ENCODE measurements at places on chromosomes 1 and 21.

- DNase-seq = no peak
These were observed 2.2 kb downstream of the IER5 start for GRCh38 chr1:181090641-181091126.

GRCh38 chr1:84319662-84320061 is 18.2 kb downstream of the SAMD13 start:
- no peak for DNase-seq

DNA sequence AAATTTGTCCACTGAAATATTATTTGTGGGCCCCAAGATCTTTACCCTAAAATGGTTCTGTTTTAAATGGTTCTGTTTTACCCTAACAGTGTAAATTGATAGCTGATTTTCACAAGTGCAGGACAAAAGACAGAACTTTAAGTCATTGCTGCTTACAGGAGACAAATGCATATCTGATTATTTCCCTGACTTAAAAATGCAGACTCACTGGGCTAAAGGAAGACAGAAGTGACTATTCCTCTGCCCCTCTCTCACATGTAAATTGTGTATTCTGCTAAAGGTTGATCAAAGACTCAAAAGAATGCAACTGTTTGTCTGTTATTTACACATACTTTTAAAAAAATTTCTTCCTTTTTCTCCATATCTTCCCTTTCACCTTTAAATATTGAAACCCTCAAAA is 12.7 kb downstream of the FCRL5 start:
- no peak for DNase-seq

DNA sequence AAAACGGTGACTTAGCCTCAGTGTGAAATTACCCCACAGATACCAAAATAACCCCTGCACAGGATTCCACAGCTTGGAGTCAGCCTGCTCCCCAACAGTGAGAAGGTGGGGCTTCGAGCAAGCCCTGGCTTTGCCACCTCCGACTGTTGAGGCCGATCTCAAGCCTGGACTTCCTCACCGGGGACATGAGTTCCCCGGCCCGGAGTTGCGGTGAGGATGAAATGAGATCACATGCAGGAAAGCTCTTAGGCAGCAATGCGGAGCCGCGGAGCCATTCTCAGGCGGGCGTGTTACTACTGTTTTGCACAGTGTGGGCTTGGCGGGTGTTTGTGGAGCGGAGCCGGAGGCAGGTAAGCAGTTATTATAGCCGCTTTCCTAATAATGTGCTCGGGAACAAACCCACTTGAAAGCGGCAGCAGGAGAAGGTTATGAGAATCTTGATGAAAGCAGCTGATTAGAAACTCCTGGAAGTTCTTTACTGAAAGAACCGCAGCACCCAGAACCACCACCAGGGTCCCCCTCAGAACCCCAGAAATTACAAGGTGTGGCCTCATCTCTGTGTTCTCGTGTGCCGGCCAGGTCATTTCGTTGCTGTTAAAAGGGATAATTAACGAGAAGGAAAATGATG is 3.9 kb upstream of the CLSTN1 start:
- no peak for DNase-seq

DNA sequence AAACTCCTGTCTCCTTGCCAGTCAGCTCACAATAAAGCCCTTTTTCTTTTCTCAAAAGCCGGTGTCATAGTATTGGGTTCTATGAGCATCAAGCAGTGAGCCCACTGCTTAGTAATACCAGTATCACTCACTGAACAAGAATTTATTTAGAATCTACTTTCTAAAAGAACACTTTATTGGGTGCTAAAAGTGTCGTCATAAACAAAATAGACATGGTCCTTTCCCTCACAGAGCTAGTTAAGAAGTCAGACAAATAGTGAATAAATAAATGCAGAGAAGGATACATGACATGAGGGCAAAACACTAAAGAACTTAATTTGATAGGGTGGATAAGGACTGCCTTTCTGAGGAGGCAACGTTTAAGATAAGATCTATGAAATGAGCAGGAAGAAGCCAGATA is 32.2 kb downstream of the EVI5 start:
- no peak for DNase-seq

DNA sequence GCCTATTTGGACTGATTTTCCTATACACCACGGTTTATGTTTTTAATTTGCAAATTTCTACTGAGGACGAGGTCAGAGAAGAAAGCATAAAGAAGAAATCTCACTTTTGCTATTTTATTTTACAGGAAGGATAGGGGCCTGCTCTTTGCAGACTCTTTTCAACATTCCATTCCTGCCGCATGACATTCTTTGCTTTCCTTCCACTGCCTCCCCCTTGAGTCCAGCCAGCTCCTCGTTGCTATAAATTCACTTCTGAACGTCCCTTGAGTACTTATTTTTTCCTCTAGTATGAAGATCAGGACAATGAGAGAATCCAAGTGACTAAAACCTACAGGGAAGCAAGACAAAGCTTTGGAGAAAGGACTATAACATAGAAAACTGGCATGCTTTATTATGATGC is 53.4 kb upstream of the PTGFR start:
- DNase-seq = no peak

DNA sequence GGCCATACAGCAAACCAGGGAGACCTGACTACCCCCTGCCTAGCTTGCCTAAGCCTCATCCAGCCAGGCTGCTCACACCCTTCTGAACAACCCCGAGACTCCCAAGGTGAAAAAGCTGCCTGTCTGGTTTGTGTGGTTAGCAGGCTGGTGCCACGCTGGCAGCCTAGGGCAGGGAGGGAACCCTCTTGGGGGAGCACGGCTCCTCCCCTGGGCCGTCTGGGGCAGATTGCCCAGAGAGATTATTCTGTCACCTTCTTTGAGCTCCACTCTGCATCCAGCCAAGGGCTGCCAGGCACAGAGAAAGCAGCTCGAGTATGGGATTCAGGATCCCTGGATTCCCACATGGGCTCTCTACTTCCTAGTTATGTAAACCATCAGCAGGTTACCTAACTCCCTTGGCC is 27.5 kb upstream of the TCEA3 start:
- DNase-seq = no peak

- DNase-seq = no peak
These were observed 8.1 kb upstream of the XPR1 start for GRCh38 chr1:180623579-180624347.

DNA sequence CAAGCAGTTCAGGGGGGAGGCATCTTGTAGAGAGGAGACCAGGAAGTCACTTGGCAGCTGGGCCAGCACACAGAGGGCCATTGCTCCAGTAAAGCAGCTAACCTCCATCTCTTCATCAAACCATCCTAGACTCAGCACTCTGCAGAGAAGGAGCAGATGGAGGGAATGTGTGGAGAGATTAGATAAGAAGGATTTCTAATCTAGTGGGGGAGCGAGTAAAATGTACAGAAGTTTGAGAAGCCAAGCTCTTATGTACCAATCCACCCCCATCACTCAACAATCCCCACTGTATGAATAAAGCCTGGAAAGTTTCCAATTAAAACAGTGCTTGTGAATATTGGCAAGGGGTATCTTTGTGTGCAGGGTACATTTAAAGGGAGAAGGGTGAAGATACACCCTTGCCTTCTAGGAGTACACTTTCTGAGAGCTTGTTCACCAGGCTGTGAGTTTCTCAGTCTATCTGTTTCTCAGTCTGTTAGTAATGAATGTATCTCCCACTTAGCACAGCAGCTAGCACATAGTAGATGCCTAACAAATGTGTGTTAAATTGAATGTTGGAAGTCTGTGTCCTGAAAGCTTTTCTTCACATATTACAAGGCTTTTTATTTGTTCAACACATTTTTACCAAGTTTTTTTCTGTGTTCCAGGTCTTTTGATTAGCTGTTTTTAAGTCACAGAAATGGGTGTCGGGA is 142.7 kb upstream of the UBE2U start:
- DNase-seq = no peak

DNA sequence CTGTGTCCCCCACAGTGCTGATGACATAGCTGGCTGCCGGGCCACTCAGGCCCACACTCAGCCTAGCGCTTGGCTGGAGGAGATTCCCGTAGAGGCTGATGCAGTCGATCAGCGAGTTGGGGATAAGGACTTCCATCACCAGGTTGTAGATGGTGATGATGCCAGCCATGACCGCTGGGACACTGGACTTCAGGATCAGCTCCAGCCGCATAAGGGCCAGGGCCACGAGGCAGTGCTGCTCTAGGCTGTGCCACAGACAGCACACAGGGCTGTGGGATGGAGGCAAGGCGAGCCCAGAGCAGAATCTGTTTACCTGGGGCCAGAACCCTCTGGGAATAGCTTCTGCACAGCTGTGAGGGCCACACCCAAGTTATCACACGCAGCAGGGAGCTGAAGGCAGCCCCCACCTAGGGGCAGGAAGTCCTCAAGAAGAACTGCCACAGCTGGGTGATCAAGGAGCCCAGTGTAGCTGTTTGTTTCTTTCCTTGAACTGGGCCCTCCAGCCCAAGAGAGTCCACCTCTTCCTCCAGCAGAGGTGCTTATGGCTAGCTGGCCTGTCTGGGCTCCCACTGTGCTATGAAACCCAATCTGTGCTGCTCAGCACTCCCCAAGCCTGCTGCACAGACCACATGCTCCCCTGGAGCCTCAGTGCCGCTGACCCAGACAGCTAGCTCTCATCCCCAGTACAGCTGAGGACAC is 6.2 kb downstream of the SLC2A1 start:
- DNase-seq = no peak

DNA sequence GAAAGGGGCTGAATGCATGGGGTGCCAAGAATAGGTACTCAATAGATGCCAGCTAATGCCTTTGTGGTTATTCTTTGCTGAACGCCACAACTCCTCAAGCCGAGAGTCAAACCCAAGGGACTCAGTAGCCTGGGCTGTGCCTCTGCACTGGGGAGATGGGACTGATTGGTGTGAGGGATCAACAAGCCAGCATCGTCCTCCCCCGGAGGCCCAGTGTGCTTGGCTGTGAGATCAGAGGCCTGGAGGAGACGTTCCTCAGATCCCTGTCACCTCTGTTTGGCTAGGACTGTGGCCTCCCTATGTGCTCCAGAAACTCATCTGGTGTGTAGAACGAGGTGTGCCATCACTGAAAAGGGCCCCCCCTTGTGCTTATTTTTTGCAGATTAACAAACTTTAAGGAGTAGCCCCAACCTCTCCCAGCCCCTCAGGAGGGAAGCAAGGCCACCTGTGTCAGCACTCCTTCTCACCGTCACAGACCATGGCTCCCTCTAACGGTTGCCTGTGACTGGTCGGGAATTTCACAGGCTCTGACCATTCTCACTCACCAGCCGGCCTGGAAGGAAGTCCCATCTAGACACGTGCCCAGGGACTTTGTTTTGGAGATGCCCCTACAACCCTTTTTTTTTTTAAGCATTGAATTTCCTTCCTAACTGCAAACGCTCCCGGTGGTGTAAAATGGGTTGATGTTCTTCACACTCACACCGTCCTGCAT is 194.0 kb upstream of the VAMP3 start:
- DNase-seq = no peak

DNA sequence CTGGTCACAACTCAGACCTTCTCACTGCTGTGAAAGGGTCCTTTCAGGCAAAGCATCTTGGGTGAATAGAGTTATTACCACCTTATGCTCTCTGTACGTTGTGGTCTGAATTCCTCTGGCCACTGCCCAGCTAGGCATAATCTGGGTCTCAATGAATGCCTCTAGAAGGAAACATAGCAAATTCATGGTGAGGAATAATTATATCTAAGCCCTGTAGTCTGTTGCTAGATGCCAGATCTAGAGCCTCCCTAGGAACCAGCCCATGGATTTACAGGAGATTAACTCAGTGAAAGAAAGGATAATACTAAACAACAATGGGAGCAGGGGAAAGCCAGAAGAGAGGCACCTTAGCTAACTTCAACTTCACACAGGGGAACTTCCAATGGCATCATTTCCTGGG is 2.4 kb upstream of the COL11A1 start:
- DNase-seq = no peak

- no peak for DNase-seq
These were observed 360.2 kb upstream of the PTBP2 start for GRCh38 chr1:96361271-96361856.

DNA sequence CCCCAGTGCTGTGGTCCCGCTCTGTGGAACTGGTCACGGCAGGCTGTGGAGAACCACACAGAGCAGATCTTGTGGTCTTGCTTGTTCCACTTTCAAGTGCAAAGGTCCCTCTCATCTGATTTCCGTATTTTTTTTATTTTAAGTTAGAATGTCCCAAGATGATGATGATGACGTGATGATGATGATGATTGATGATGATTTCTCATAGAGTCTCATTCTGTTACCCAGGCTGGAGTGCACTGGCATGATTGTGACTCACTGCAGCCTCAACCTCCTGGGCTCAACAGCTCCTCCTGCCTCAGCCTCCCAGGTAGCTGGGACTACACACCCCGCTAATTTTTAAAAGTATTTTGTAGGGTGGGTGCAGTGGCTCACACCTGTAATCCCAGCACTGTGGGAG is 12.2 kb downstream of the EVA1C start:
- DNase-seq = no peak

Data from AG04450 (cell line).